ENCODE measurements at places on chromosomes 5 and 9.

- no peak for DNase-seq
Observed at GRCh38 chr9:123739902-123740301, 190.0 kb downstream of the DENND1A start.

- DNase-seq: no peak
Observed at GRCh38 chr9:128389395-128390149, 18.4 kb downstream of the URM1 start.

GRCh38 chr9:73152543-73152844 lies 829 bp downstream of the ANXA1 start:
- peak; percentile 87 for DNase-seq

- DNase-seq: no peak
Observed at GRCh38 chr5:139796061-139796806, 626 bp downstream of the PSD2 start.

- peak; percentile 99 for DNase-seq
Observed at GRCh38 chr5:126354012-126354857, 69.0 kb upstream of the GRAMD2B start.

GRCh38 chr5:40904994-40905306 lies 4.3 kb upstream of the C7 start:
- no peak for DNase-seq

DNA sequence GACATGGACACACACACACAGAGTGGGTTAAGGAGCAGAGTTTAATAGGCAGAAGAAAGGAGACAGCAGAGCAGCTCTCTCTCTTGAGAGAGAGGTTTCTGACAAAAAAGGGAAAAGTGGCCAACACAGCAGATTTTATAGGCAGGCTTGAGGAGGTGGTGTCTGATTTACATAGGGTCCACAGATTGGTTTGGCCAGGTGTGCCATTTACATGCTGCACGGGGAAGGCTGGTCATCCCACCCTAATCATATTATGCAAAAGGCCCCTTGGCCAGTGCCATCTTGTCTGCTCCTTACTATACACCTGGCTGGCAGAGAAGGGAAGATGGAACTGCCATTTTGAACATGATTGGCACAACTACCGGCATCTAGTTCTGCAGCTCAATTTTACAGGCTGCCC lies 240.8 kb downstream of the NPR3 start:
- no peak for DNase-seq

GRCh38 chr5:15013654-15014463 lies 142.3 kb upstream of the ANKH start:
- DNase-seq: peak; percentile 83

DNA sequence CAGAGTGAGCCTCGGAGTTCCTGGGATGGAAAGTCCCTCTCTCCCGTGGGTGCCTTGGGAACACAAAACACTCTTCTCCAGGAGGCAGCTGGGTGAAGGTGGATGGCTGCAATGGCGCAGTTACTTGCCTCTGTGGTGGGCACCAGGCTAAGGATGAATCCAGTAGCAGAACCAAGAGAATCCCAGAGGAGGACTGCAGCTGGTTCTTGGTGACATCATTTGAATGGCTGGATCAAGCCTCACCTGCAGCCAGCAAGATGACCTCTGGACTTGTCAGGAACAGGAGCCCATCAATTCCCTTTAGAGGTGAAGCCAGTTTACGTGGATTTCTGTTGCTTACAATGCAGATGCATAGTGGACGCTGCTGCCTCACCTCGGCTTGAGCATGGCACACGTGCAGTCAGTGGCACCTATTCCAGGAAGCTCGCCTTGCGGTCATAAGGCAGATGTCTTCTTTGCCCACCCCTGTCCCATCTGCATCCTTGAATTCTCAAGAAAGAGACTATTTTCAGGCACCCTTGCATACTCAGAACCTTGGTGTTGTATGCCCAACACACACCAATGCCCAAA lies 34.1 kb upstream of the ADAMTS2 start:
- DNase-seq: no peak

- no peak for DNase-seq
Observed at GRCh38 chr5:1762121-1762882, 37.3 kb downstream of the MRPL36 start.

GRCh38 chr5:670396-671270 lies 22.5 kb downstream of the TPPP start:
- no peak for DNase-seq

- DNase-seq: no peak
Observed at GRCh38 chr5:150075806-150076205, 10.5 kb downstream of the CSF1R start.

Measured in ELR (cell line).